ENCODE measurements at places on chromosomes 11 and 22.

GRCh38 chr11:44823006-44823405 lies 96.2 kb downstream of the TSPAN18 start:
- no peak for DNase-seq

DNA sequence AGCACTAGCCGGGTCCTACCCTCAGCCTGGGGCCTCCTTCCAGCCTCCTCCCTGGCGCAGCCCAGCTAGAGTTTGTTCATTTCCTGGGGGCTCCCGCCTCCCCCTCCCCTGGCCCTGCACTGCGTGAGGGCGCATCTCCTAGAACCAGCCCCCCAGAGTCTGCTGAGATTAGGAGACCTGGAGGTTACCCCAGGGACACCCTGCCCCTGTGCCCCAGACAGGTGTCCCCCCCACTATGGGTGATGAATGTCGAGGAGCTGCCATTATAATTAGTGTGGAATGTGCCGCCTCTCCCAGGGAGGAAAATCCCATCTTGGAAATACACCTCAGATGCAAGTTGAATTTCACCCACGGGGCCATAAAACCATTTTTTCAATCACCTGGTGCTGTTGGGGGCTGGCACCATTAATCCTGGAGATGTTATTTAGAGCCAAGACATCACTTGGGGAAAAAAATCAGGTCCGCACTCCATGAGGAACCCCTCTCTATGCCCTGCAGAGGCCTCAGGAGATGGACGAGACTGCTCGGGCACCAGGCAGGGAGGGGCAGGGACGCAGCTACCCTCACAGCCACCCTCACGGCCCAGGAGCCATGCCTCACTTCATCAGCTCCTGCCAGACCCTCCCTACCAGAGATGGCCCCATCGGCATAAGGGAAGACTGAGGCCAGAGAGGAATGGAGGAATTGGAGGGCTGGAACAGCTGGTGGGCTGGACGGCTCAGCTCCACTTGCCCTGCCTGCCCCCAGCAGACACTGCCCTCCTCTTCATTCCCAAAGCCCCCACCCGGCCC lies 197.5 kb downstream of the IGLL1 start:
- DNase-seq: no peak

DNA sequence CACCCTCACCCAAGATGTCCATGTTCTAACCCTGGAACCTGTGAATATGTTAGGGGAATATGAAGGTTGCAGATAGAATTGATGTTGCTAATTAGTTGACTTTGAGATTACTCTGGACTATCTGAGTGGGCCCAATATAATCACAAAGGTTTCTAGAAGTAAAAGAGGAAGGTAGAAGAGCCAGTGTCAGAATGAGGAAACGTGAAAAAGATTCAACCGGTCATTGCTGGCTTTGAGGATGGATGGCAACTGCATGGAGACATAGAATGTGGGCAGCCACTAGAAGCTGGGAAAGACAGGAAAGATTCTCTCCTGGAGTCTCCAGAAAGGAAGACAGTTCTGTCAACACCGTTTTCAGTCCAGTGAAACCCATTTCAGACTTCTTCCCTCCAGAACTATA lies 86.6 kb downstream of the CLPB start:
- DNase-seq: no peak

DNA sequence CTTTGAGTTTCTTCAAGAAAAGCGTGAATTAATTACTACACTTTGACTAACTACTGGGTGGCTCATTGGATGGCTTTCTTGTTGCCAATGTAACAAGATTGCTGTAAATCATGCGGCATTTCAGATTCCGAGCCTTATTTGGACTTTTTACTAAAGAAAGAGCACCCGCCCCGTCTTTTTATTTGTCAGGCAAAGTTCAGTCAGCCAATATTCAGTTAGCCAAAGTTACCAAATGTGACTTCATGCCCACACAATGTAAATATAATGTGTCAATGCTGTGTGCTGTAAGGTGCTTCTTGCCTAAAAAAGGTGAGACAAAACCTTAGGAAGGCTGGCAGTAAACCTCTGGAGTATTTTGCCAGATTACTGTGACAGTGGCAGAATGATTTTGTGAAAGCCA lies 14.8 kb downstream of the FLI1 start:
- DNase-seq: no peak

DNA sequence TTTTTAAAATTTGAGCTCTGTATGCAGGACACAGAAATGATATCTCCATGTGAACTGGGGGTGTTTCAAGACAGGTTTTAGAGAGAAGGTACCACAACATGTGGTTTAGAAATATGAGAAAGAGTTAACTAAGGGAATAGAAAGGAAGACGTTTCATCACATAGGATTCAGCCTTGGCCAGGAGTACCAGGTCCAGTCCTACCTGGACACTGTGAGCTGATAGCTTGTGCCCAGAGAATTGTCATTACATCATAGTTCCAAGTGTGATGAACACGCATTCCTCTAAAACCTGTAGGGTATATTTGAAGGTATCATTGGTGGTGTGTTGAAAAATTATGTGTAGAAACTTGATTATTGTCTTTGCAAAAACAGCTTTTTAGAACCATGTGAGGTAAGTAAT lies 1.8 kb downstream of the SLC22A9 start:
- DNase-seq: no peak

DNA sequence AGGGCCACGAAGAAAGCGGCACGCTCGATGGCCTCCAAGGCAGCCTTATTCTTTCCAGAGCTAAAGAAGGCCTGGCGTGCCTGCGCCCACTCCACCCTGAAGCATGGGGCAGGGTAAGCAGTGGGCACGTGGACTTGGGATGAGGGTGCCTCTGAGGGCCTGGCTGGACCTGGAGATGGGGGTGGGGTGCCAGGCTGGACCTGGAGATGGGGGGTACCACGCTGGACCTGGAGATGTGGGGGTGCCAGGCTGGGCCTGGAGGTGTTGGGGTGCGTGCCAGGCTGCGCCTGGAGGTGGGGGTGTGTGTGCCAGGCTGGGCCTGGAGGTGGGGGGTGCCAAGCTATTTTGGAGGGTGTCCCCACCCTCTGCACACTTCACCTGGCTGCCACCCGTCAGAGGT lies 5.3 kb downstream of the CPT1B start:
- no peak for DNase-seq

- no peak for DNase-seq
Measured at GRCh38 chr22:27270818-27271510, 530.6 kb downstream of the MN1 start.

DNA sequence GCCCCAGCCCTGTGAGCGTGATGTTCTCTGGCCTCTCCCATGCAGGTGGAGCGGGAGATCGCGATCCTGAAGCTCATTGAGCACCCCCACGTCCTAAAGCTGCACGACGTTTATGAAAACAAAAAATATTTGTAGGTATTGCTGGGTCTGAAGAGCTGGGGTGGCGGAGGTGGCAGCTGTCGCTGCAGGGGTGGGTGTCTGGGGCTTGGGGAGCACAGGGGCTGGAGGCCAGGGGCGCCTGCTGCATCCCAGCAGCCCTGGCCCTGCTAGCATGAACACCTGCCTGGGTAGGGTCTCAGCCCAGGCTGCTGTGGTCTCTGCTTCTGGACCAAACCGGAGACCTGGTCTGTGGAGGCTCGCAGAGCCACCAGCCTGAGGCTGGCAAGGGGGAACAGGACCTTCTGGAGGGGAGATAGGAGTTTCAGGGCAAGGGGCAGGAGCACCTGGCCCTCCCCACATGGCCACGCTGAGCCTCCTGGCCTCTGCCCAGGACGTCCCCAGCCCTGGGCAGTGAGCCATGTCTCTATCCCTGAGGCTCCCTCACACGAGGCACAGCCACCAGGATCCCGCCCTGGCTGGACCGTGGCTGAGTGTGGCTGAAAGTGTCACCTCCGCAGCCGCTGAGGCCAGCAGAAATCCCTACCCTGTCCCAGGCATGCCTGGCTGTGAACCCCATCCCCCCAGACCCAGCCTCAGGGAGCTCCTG lies 48.2 kb downstream of the MOB2 start:
- DNase-seq: no peak

- no peak for DNase-seq
Measured at GRCh38 chr22:30274437-30274812, 7.8 kb upstream of the OSM start.

DNA sequence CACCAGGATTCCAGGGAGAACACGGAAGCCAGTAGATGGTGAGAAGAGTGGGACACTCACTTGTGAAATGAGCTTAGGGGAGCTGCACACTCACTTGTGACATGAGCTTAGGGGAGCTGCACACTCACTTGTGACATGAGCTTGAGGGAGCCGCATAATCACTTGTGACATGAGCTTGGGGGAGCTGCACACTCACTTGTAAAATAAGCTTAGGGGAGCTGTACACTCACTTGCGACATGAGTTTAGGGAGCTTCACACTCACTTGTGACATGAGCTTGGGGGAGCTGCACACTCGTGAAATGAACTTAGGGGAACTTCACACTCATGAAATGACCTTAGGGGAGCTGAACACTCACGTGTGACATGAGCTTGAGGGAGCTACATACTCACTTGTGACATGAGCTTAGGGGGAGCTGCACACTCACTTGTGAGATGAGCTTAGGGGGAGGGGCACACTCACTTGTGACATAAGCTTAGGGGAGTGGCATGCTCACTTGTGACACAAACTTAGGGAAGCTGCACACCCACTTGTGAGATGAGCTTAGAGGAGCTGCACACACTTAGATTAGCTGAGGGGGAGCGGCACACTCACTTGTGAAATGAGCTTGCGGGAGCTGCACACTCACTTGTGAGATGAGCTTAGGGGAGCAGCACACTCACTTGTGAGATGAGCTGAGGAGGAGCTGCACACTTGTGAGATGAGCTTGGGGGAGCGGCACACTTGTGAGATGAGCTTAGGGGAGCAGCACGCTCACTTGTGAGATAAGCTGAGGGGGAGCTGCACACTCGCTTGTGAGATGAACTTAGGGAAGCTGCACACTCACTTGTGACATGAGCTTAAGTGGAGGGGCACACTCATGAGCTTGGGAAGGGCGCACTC lies 59.0 kb downstream of the NCAPD3 start:
- no peak for DNase-seq

GRCh38 chr11:65866509-65867283 lies 5.9 kb downstream of the EFEMP2 start:
- no peak for DNase-seq

DNA sequence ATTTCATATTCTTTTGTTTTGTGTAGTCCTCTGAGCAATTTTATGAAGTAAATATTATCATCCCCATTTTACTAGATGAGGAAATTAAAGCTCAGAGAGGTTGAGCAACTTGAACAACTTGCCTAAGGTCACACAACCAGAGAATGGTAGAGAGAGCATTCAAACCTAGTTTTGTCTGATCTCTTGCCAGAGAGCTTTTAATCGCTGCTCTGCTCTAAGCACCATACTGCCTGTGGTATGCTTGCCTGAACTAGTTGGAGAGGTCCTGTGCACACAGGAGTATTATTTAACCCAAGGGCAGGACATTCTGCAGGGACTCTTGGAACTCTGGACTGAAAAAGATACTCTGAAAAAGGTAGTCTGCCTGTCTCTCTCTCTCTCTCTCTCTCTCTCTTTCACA lies 38.5 kb downstream of the TRAF6 start:
- DNase-seq: no peak

- no peak for DNase-seq
Measured at GRCh38 chr11:61795876-61796526, 3.3 kb downstream of the FEN1 start.

DNA sequence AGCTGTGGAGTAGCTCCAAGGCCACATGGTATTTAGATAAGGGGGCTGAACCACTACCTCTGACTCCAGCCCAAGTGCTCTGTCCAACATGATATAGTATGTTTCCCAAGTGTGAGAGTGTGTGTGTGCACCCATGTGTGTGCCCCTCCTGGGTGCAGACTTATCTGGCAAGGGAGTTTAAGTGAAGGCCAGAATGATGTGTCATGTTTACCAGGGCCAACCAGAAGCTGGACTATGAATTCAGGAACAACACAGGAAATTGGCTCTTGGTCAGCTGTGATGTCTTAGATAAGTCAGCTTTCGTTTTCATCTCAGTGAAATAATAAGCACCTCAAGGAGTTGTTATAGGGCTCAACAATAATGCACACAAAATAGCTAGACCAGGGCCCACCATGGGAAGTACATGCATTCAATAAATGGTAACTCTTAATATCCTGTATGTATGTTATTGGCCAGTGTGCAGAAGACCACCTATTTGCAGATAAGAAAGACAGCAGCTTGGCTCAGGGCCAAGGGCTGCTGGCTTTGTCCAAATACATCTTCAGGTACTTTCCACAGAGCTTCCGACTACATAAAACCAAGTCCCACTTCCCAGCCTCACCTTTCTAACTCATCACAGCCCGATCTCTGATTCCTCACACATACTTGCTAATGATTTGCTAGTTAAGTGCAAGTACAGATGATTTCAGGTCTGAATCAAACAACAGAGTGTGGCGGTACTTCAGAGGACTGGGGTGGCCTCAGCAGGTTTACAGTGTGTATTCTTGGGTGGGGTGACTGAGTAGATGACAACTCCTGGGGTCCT lies 120.9 kb downstream of the ME3 start:
- DNase-seq: no peak

GRCh38 chr22:46867106-46867505 lies 104.7 kb downstream of the TBC1D22A start:
- no peak for DNase-seq

DNA sequence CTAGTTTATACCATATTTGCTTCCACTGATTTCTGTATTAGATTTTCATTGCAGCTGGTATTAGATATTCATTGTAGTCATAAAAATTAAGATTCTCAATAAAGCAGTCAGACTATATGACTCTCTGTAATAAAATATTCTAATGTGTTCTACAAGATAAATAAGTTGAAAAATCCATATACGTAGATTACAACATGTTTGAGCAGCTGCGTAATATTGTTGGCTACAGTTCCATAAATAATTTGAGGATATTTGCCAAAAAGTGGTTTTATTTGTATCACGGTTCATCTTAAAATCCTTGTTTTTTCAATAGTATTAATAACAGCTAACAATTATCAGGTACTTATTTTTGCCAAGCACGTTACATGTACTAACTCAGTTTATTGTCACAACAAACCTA lies 668.6 kb upstream of the CCDC90B start:
- DNase-seq: no peak

GRCh38 chr11:40185793-40186192 lies 1273.7 kb downstream of the LRRC4C start:
- no peak for DNase-seq

DNA sequence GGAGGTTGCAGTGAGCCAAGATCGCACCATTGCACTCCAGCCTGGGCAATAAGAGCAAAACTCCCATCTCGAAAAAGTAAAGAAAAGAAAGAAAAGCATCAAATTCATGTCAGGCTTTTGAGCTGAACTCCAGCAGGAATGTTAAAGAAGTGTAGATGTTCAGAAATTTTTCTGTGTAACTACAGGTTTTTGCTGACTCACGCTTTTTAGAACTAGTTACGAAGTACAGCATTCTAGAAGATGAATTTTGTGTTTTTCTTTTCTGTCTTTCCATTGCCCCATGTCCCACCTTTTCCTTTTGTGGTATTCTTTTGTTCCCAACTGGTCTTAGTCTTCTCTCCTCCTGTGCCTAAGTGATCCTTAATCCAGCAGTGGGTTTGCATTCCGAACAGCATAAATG lies 56.0 kb upstream of the HORMAD2 start:
- no peak for DNase-seq

DNA sequence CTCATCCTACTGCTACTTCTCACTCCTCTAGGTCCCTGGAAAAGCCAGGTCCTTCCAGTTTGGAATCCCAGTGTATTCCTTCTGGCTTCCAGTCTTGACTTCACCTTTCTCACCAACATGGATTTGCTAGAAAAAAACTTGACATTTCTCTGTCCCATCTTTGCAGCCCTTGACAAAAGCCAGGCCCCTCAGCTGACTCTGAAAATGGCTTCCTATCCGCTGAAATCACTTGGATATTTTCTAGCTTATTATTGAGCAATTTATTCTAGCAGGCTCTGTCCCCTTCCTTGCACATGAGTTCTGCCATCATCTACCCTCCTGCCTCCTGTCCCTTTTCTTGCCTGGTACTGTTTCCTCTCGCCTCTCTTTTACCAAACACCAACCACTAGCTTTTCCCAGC lies 427.2 kb downstream of the BUD13 start:
- no peak for DNase-seq

Measured in CD4-positive, alpha-beta T cell treated with Interleukin-1 beta for 1 hour (primary cell).